Inflammatory macrophage treated with lipopolysaccharide for 4 hours (primary cell): ENCODE measurements at places on chromosomes 12 and 14.

GRCh38 chr12:57614948-57615500 lies 3.8 kb downstream of the ARHGEF25 start:
- DNase-seq, result no peak

- DNase-seq, result no peak
Observed at GRCh38 chr14:95667249-95667693, 19.0 kb upstream of the TCL1B start.

- no peak for DNase-seq
Observed at GRCh38 chr12:109741970-109742703, 28.5 kb downstream of the FAM222A start.

- peak; percentile 20 for DNase-seq
Observed at GRCh38 chr12:40946612-40947194, 241.4 kb upstream of the PDZRN4 start.

GRCh38 chr14:85325134-85326017 lies 204.6 kb upstream of the FLRT2 start:
- DNase-seq, result no peak

- peak; percentile 96 for DNase-seq
Observed at GRCh38 chr12:6533923-6534694, at the start of gene GAPDH. Gene GAPDH, plus strand, starts transcription at chr12:6534517. Its CDS starts 316 bp downstream, at chr12:6534833.

- peak; percentile 57 for DNase-seq
Observed at GRCh38 chr12:124992874-124993625, 395 bp upstream of the BRI3BP start.

DNA sequence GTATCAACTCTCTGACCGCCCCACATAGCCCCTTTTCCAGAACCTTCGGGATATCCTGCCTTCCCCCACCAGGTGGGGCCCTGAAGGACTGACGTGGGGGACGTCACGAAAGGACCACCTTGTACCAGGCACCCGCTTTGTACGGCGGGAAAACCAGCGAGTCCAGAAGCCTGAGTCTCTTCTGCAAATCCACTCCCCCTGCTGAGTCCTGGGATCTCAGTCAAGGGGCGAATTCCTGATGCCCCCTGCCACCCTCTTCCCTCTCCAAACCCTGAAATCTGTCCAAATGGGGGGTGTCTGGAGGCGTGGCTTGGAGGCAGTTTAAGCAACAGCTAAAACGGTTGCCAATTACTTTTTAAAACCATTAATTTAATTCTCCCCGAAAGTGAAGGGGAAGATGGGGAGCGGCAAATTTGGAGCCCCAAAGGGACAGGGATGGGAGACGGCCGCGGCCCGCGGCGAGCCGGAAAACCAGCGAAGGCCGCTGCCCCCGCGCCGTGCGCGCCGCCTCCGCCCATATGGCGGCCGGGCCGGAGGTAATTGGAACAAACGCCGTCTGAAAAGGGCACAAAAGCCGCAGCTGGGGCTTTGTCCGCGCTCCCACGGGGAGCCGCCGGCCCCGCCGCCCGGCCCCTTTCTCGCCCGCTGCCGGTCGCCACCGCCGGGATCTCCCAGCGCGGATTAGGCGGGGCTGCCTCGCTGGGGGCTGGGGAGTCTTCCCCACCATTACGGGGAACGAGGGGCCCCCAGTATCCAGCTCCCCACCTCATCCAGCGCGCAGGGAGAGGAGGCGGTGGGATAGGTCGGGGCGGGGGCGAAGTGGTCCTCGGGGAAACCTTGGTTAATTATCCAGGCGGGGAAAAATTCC lies 6.6 kb downstream of the LHX5 start:
- DNase-seq, result no peak

DNA sequence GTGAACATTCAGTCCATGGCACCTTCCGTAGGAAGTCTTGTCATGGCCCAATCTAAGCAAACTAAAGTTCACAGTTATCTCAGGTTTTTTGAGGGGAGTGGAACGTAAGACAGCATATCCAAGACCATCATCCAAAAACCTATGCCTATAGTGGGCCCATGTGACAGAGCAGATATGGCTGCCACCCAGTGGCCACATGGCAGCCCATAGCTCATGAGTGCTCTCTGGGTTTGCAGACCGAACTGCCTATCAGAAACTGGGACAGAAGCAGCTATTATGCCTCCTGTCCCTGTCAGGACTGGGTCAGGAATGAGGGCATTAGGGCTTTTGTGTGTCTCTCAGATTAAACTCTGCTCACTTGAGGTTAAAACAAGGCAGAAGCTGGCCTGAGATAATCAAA lies 503.7 kb downstream of the NRXN3 start:
- no peak for DNase-seq

- no peak for DNase-seq
Observed at GRCh38 chr12:131795690-131796410, 32.3 kb upstream of the MMP17 start.

DNA sequence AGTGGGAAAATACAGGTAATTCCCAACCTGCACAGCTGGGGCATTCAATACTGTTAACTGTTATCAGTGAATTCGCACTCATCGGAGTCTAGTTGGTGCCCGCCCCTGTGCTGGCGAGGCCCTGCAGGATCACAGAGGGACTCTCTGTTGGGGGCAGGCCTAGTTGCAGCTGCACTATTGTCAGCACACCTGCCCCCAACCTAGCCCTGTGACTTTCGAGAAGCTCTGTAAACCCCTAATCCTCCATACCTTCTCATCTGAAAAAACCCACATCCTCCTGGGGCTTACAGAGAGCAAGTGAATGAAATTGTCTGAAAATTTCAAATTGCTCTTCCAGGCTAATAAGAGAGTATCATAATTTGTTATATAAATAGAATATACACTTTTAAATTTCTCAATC lies 132.2 kb upstream of the NUDT4 start:
- no peak for DNase-seq

DNA sequence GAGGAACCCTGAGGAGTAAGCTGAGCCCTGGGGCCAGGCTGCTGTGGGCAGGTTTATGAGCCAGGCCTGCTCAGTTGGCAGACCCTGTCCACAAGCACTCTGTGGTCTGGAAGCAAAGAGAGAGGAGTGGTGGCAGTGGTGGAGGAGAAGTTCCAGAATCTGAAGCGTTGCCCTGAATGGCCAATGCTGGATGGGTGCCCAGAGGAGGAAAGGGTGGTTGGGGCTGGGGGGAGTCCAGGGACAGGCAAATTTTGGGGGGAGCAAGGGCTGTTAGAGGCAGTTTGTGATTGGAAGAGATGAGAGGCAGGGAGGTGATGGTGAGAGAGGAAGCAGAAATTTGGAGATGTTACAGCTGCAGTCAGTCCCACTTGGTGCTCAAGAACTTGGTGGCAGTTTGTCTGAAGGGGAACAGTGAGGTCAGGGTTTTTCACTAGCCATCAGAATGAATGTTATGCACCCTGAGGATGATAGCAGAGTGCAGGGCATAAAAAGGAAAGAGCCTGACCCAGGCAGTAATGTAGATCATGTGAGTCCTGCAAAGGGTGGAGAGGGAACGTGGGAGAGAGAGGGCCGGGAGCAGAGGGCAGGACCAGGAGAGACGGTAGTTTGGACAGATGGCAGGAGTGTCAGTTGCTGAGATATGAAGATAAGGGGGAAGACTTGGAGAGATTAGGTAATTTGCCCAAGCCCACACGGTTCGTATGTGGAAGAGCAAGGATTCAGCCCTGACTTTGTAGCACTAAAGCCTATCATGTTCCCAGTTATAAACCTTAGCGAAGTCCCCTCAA lies 51.2 kb downstream of the GALNT8 start:
- DNase-seq, result no peak

DNA sequence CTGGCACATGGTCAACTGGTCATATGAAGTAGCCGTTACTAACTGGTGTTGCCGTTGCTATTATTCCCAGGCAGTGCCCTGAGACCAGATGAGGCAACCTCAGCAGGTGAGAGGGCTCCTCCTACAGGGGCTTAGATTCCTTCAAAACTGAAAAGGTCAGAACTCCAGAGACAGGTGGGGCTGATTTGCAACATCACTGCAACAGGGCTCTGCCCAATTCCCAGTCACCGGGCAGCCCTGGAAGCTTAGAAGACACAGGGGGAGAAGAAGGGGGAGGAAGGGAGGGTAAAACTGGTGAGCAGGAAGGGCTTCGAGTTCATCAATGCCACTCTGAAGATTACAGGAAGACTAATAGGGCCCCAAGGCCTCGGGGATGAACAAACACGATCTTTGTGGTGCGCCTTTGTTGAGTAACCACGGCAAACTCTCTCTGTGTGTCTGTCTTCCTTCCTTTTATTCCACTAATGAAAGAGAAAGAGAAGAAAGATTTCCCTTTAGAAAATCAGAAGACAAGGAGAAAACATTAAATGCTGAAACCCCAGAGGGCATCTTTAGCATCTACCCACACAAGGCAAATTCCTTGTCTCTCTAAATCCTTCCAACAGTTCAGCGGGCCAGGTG lies 749.1 kb upstream of the TBX3 start:
- no peak for DNase-seq

- DNase-seq, result no peak
Observed at GRCh38 chr12:43848786-43849185, 12.9 kb downstream of the TMEM117 start.

DNA sequence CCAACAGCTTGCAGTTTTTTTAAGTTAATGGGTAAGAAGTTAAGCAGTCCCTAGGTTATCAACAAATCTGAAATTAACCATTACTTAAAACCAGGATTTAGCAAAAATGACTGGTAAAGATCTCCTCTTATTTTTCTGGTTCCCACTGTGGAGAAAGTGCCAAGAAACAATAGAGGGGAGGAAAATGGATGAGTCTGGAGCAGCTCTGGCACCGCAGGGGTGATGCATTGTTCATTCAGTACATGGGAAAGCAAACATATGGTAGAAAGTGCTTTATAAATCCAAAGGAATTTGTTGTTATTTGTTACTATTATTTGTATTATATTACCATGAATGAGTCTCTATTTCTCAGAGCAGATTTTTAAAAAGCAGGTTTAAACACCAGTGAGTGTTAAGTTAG lies 92.2 kb downstream of the DYRK2 start:
- no peak for DNase-seq

GRCh38 chr12:19033244-19033643 lies 96.3 kb upstream of the PLEKHA5 start:
- DNase-seq, result no peak

DNA sequence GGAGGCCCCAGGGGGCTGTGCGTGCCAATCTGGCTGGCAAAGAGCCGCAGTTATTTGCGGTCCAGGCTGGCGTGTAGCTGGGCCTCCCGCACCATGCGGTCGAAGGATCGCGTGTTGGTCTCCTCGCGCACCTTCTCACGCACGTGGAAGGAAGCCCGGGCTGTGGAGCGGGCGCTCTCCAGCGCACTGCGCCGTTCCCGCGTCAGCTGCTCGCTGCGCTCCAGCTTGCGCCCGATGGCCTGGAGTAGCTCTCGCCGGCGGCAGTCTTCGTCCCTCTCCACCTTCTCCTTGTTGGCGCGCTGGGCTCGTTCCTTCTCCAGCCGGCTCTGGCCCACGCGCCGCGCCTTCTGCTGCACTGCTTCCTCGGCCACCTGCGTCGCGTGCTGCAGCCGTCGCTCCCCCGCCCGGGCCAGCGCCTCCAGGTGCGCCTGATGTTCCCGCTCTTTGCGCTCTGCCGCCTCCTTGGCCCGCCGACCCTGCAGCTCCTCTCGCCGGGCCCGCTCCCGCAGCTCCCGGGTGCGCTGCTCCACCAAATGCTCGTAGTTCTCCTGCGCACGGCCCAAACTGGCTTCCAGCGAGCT lies 3.1 kb downstream of the CCDC177 start:
- no peak for DNase-seq

- no peak for DNase-seq
Observed at GRCh38 chr12:29041621-29042020, 107.5 kb upstream of the FAR2 start.

- DNase-seq, result peak; percentile 36
Observed at GRCh38 chr14:103518422-103519042, 4.1 kb downstream of the CKB start.

DNA sequence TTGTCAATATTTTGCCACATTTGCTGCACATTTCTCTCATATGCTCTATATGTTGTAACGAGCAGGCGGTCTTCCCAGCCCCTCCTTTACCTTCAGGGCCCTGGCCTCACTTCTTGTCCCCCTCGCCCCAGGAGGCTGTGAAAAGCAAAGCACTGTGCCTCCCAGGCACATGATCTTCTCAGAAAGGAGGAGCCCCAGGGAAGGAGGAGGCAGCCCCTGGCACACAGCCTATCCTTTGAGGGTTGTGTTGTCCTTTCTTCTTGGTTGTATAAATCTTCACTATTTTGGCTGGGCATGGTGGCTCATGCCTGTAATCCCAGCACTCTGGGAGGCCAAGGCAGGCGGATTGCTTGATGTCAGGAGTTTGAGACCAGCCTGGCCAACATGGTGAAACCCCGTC lies 77.0 kb downstream of the PPP2R5C start:
- no peak for DNase-seq

- peak; percentile 22 for DNase-seq
Observed at GRCh38 chr12:46266382-46266791, 2.5 kb downstream of the SLC38A1 start.

- DNase-seq, result no peak
Observed at GRCh38 chr14:94407906-94408305, 19.5 kb upstream of the SERPINA1 start.

GRCh38 chr12:109679501-109680263 lies 33.9 kb upstream of the FAM222A start:
- DNase-seq, result peak; percentile 51

GRCh38 chr12:90618586-90618985 lies 336.4 kb downstream of the CCER1 start:
- DNase-seq, result no peak

- DNase-seq, result no peak
Observed at GRCh38 chr12:13195785-13196129, 769 bp upstream of the EMP1 start.

GRCh38 chr12:122042910-122043309 lies 21.2 kb downstream of the BCL7A start:
- DNase-seq, result no peak

DNA sequence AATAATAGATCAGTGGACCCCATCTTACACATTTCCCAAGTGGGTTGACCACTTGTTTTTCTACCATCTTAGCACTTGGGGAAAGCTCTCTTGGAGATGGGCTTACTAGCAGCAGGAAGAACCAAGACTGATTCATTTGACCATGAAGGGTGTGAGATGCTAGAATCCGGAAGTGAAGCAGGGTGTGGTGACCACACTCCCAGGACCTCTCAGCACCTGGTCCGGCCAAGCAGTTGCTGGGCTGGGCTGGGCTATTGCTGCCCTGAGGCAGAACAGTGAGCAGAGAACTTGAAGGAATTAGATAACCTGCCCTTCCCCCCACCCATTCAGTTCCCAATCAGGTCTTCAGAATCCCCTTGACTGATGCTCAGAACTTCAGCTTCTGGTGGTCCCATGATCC lies 24.4 kb downstream of the ADCY6 start:
- DNase-seq, result no peak
